ENCODE measurements at places on chromosomes 1 and 21.

GRCh38 chr1:101128211-101128727, 102.7 kb upstream of the DPH5 start:
- DNase-seq: peak; percentile 76

DNA sequence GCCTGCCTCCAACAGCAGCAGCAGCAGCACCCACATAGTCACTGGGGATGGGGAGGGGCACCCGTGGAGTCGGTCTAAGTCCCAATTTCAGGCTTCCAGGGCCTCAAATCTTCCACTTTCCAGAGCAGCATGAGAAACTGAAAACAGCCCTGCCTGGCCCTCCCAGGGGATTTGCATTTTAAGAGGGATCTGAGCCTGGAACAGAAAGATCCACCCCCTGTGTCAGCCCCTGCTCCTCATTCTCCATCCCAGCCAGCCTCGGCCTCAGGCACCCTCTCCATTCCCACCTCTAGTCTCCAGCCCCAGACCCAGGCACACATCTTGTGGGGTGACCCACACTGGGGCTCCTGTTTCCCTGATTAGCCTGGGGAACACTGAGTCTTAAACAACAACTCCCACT, 51.8 kb downstream of the FBXO2 start:
- no peak for DNase-seq

GRCh38 chr1:32208469-32208868, 420 bp upstream of the DCDC2B start:
- DNase-seq: no peak

DNA sequence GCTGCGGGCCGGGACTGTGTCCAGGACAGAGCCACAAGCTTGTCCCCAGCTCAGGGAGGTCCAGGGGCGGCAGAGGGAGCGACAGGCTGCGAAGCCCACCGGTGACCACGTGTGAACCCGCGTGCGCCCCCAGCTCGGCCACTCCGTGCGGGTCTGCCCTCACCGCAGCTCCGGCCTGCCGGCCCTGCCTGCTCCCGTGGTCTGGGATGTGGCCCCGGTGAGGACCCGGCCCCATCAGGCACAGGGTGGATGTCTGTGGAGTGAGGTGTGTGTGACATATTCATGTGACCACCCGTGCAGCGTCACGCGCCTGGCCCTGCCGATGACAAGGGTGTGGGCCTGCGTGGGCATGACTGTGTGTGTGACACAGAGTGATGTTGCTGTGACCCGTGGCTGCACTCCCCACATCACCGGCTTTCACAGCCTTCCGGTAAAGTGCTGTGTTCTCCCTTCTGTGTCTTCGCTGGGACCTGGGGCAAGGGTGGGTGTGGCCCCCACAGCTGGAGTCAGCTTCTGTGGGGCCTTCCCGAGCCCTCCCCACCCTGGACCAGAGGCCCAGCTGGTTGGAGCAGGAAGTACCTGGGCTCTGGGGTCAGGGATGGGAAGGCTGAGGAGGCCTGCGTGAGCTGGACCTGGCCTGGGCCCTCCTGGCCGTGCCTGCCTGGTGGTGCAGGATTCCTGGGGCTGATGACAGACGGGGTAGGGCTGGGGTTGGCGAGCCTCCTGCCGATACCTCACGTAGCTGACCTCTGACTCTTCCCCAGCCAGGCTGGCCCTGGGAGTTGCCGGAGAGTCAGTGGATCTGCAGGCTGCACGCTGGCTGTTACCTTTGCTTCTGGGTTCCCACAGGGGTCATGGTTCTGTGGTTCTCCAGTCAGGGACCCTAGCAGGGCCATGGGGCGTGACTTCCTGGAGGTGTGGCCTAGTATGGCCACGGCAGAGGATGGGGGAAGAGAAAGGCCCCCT, 4.1 kb downstream of the RNF223 start:
- no peak for DNase-seq

DNA sequence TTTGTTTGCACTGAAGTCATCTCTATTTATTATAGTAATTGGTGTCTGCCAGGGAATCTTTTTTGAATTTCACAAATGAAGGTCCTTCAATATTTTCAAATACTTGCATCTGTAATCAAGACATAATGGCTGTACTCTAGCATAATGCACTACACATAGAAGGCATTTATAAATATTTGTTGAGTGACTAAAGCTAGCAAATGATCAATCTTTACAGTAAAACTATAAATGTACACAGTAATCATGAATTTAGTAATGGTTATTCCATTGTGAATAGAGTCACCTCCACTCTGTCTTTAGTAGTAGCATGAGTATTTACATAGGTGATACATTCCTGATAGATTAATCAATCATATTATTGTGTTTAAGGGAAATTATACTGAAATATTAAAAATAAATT, 119.6 kb downstream of the USH2A start:
- no peak for DNase-seq

DNA sequence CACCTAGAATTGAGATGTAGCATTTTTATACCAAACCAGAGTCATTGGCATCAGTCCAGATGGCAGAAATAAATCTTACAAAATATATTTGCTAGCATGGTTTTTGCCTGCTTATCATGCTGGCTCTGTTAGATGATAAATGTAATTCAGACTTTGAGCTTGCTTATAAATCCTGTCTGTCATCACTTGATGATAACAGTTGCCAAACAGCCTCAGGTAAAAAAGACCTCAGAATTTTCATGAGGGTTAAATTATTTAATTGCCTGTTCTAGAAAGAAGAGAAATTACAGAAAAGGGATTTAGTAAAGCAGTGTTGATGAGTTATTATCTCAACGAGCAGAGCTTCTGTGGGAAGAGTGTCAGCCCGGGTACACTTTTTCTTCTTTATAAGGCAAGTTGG, 83.3 kb downstream of the FNBP1L start:
- no peak for DNase-seq

GRCh38 chr1:161951646-161952045, 72.0 kb downstream of the OLFML2B start:
- no peak for DNase-seq

DNA sequence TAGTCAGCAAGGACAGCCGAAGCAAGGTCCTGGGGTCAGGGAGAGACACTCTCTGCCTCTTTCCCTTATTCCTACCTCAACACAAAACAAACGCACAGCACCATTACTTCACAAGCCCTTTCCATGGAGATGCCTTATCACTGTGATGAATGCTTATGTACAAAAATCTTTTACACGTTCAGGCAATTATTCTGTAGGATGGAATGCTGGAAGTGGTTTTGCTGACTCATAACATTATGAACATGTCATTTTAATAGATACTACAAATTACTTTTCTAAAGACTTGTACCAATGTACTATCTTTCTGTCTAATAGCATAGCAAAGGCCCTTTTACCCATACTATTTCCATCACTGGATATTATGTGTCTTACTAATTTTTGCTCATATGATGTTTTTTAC, 98.4 kb downstream of the TTLL7 start:
- DNase-seq: no peak

DNA sequence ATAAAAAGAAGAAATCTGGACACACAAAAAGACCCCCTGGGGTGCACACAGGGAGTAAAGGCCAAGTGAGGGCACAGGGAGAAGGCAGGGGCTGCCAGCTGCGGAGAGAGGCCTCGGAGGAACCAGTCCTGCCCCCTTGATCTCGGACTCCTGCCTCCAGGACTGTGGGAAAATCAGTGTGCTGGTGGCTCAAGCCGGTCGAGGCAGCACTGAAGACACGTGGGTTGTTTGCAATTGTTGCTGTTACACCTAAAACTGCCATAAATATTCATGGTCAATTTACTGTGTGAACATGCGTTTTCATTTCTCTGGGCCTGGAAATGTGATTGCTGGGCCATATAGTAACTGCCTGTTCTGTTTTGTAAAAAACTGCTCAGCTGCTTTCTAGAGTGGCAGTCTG, 18.5 kb downstream of the IBA57 start:
- no peak for DNase-seq

DNA sequence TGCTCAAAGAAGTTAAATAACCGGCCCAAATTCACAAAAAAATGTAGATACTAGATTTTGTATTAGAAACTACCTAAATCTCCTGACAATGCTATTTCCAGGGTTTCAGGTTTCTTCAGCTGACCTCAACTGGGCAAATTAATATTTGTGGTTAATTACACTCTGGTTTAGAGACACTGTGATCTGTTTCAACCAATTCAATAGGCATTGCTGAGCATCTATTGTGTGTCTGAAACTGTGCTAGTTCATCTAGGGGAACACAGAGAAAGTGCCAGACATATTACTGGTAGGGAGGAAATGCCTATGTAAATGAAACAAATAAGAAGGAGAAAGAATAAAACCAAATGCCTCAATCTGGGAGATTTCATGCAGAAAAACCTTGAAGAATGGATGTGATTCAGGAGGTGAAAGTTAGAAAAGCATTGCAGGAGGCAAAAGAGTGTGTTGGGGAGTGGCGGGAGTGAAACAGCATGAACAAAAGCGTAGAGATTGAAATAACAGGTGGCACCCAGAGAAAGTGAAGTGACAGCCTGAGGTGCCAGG, 51.3 kb upstream of the IVNS1ABP start:
- no peak for DNase-seq

GRCh38 chr1:218364028-218364710, 19.0 kb downstream of the TGFB2 start:
- no peak for DNase-seq

DNA sequence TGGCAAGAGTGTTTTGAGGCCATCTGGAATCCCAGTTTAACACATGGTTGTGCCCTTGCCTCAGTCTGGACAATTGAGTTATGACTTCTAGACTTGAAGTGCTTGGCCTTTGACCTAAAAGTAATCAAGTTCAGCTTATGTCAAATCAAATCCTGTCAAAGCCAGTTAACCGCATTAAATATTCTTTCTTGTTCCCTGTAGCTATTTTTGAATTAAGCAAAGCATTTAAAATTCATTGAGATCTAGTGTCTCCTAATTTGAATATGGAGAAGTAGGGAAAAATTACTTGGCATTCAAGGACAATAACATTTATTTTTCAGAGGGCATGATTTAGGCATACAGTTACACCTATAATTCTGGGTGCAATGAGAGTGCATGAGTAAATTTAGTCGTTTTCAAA, 32.1 kb downstream of the MDM4 start:
- DNase-seq: no peak

DNA sequence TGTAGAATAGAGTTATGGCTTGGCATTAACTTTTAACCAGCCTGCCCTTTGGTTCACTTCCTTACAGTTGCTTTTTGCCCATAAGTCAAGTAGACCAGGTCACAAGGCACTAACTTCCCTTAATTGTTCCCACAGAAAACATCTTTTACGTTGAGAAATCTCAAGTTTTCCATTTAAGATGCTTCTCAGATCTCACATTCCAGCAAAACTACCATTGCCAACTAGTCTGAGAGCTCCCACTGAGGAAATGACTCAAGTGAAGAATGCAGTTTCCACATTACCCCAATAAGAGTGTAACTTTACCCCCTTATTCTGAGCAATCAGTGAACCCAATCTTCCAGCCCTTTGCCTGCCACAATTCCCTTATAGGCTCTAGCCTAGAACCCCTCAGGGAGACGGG, 502.2 kb upstream of the OLFM3 start:
- DNase-seq: no peak

- no peak for DNase-seq
Measured at GRCh38 chr1:2460996-2461751, 14.9 kb upstream of the PLCH2 start.

DNA sequence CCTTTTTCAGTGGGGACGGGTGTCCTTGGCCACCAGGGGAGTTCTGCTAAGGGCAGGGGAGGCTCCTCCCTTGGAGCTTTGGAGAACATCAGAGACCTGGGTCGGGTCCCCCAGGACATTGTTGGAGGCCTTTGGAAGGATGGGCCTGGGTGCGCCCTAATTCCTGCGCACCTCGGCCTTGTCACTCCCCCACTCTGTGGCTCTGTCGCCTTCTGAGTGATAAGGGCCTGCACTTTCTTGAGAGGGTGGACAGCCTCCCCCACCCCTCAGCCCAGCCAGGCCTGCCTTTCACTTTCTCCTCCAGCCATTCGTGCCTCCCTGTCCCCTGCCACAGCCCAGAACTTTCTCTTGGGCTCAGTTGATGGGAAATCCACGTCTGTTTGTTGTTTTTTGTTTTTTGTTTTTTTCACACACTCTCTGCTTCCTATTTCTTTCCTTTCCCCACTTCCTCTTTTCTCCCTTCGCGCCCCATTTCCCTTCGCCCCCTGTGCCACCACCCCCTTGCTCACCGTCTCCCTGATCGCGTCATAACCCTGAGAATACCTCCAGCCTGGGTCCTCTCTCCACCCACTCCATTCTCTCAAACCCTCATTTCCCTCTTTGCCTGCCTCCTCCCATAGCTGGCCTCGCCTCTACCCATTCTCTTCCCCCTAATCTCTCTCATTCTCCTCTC, 85.6 kb downstream of the PAX7 start:
- no peak for DNase-seq

- DNase-seq: no peak
Measured at GRCh38 chr1:230272557-230272956, 153.6 kb downstream of the PGBD5 start.

- DNase-seq: no peak
Measured at GRCh38 chr21:27021801-27022200, 54.9 kb upstream of the ADAMTS5 start.

GRCh38 chr21:37848721-37849490, 67.4 kb downstream of the KCNJ6 start:
- DNase-seq: no peak

GRCh38 chr1:19315378-19316198, 3.5 kb downstream of the SLC66A1 start:
- no peak for DNase-seq

DNA sequence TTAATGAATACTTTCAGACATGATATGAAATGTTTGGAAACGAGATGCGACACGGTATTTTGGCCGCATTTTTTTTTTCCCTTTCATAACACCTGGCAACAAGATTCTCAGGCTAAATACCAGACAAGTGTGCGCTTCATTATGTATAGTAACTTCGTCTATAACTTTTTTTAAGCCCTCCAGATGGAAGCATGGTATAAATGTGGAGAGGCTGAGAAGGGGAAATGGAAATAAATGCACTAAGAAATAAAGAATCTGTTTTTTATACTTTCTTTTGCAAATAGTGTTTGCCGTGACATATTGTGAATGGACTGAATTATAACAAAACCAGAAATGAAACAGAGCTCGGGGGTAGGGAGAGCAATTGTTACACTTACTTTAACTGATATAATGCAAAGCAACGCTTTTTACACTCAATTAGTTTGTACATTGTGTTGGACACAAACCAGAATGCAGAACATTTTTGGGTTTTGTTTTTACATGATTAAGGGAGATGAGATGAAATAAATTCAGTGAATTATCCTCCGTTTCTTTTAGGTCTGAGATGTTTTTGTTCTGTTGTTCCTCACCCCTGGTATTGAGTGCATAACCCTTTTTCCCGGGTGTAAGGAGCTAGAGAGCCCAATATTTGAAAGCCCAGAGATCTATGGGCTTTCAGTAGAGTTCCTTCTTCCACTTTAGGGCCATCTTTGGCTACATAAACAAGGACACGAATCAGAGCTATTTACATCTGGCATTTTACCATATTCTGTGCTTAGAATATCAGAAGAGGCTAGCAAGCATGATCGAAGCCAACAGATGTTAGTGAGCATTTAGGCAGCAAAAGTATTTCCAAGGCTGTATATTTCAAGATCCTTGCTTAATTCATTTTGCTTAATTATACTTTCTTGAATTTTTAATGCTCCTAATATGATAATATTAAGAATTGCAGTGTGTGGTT, 478.0 kb downstream of the CAMTA1 start:
- no peak for DNase-seq

All from T-helper 2 cell (primary cell).